ENCODE measurements at places on chromosomes 4 and X.

GRCh38 chrX:45803383-45803921, 602.8 kb upstream of the DIPK2B start:
- DNase-seq: no peak

DNA sequence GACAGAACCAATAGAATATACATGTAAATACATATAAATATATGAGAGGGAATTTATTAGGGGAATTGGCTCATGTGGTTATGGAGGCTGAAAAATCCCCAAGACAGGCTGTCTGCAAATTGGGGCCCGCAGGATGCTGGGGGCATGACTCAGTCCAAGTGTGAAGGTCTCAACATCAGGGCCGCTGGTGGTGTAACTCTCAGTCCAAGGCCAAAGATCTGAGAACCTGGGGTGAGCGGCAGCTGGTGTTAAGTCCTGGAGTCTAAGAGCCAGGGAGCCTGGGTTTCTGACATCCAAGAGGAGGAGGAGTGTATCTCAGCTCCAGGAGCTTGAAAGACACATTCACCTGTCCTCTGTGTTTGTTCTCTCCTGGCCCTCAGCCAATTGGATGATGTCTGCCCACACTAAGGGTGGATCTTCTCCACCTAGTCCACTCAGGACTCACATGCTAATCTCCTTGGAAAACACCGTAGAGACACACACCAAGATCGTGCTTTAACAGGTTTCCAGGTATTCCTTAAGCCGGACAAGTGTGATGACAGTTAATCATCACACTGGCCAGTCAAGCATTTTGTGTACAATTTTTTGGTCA, 28.9 kb downstream of the TIGD2 start:
- no peak for DNase-seq

GRCh38 chr4:7985891-7986441, 46.3 kb upstream of the AFAP1 start:
- no peak for DNase-seq

DNA sequence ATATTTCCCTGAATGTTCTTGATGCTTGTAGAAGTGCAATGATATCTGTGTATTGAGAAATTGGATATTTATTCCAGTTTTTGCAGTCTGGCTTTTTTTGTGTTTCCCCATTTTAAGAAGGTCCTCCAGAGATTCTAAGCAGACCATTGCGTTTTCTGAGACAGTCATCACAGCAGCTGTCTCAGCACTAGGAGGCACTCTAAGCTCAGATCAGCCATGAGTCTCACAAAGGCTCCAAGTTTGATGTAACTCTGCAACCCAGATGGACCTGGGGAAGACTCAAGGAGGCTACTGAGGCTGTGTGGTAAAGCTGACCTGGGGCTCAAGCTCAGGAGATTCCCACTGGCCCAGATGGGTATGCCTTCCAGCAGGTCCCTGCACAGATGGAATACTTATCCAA, 89.3 kb upstream of the CYLC1 start:
- DNase-seq: no peak

DNA sequence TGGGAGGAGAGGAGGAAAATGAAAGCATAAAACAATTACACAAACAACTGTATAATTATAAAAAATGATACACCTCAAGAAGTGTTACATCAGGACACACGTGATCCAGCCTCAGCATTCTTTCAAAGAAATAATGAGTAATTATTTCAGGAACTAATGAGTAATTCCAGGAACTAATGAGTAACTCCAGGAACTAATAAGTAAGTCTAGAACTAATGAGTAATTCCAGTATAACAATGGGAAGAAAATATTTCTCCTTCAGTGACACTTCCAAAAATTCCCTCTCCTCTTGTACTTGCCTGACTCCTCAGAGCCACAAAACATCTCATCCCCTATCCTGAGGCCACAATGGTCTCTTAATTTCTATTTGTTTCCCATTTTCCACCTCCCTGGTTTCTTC, 63.5 kb upstream of the COL25A1 start:
- DNase-seq: no peak

DNA sequence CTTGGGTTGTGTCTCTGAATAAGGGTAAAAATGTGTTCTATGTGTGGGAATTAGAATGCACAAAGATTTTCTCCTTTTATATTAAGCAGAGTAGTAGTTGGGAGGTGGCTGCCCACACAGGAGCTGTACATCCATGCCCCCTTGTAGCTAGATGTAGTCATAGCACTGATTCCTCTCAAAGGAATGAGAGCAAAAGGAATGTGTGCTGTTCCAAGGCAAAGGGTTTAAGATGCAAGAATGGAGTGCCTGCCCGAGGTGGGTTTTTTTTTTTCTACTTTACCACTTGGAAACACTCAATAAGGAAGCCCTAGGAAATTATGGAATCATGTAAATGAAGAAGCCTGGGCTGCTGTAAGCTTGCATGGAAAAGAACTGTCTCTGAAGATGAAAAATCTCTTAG, 2183.2 kb upstream of the AGA start:
- no peak for DNase-seq

- no peak for DNase-seq
Observed at GRCh38 chr4:150679765-150680343, 97.9 kb downstream of the MAB21L2 start.

GRCh38 chrX:45619290-45619689, 418.6 kb upstream of the DIPK2B start:
- DNase-seq: no peak

GRCh38 chrX:24335871-24336270, 22.0 kb upstream of the SUPT20HL2 start:
- no peak for DNase-seq

DNA sequence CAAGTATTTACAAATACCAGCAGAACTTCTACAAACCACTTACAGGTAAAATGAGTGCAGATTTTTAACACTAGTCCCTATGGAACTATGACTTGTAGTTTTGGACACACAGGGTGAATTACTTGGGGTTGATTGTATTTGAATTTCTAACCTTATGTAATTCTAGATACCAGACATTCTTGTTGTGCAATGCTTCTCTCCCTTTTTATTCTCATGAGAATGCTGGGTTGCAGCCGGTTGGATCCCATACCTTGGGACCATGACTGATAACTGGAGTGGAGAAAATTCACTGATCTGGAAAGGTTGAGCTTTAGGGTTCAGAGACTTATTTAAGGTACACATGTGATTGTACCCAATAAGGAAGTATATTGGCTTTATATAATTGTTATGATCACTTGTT, 8.8 kb downstream of the TET2 start:
- no peak for DNase-seq

DNA sequence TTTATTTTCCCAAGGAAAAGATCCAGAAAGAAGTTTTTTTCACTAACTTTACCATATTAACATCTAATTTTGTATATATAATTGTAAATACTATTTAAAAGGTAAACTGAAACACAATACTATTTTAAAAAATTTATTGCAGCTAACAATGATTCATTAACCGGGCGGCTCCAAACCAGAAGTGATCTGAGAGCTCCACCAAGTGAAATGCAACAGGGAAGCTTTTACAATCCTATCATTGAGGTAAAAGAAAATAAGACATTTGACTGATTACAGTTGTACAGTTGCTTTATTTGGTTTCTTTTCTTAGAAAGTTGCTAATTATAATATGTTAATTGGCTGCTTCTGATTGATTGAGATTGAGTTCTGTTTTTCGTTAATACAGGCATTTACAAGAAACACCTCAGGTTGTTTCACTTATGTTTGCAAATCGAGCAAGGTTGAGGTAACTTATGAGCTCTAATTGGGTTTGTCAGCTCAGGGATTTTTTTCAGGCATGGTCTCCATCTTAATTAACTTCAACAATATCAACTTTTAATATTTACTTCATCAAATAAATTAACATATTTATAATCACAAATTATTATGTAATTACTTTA, 220.2 kb upstream of the UGT8 start:
- no peak for DNase-seq

- DNase-seq: no peak
Observed at GRCh38 chr4:141102367-141102766, 30.9 kb downstream of the RNF150 start.

- no peak for DNase-seq
Observed at GRCh38 chrX:53412446-53412845, 10.0 kb downstream of the SMC1A start.

GRCh38 chrX:23785580-23785979, 2.6 kb downstream of the SAT1 start:
- no peak for DNase-seq

- DNase-seq: no peak
Observed at GRCh38 chr4:21569638-21570037, 378.9 kb downstream of the KCNIP4 start.

- no peak for DNase-seq
Observed at GRCh38 chrX:22397566-22397965, 124.9 kb downstream of the CBLL2 start.

- DNase-seq: no peak
Observed at GRCh38 chr4:26648260-26648659, 64.4 kb downstream of the TBC1D19 start.

- no peak for DNase-seq
Observed at GRCh38 chr4:153089742-153090141, 114.5 kb upstream of the TRIM2 start.

GRCh38 chr4:40722576-40723161, 27.1 kb upstream of the NSUN7 start:
- DNase-seq: no peak

GRCh38 chr4:128639541-128640270, 169.8 kb upstream of the JADE1 start:
- DNase-seq: no peak

GRCh38 chrX:1361275-1361674, 24.7 kb downstream of the IL3RA start:
- DNase-seq: no peak

DNA sequence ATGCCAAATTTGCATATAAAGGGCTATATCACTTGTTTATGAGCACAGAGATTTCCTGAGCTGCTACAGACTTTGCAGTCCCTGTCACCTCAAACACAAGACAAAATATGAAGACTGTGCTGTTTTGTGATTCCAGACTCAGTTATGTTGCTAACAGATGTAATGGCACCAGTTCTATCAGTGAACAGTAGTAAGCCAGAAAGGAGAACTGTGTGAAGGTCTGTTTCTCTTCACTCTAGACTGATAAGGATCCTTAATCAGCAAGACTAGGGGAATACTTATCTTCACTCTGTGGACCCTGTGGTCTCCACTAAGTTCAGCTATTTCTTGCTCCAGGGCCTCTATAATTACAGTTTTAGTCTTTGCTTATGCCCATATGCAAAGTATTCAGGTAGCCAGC, 82.7 kb downstream of the ANXA5 start:
- no peak for DNase-seq

DNA sequence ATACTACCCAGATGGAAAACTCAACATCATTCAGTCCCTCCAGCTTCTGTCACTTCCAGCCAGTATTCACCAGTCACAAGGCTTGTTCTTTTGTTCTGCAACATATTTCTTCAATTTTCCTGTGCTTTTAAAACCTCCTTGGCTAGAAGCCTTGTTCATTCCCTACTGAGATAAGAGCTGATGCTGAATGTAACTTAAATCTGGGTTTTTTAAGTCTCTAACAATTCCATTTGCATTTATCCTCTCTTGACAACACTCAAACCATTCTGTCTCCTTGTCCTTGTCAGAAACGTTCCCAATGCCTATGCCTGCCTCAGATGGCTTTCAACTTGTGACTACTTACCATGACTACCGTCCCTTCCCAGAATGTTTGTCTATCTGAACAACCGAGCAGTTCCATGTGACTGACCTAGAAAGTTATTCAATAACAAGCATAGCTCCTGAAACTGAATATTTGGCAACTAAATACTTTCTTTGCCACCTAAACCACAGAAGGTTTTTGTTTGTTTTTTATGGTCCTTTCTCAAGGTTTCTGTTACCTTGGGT, 682.9 kb upstream of the GALNTL6 start:
- DNase-seq: no peak

DNA sequence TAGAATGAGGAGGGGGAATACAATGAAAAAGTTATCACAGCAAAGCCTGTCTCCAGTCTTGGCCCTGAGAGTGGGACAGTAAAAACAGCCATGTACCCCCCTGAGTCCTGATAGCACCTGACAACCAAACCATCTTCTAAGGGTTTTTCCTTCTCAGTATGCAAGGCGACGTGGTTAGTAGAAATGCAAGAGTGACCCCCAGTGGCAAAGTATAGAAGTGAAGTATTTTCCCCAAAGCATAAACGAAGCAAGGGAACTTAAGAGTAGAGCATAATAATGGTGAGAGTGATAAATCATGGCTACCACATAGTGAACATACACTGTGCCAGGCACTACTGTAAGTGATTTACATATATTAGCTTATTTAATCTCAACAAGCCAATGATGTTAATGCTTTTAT, 52.8 kb downstream of the FAM47C start:
- DNase-seq: no peak

DNA sequence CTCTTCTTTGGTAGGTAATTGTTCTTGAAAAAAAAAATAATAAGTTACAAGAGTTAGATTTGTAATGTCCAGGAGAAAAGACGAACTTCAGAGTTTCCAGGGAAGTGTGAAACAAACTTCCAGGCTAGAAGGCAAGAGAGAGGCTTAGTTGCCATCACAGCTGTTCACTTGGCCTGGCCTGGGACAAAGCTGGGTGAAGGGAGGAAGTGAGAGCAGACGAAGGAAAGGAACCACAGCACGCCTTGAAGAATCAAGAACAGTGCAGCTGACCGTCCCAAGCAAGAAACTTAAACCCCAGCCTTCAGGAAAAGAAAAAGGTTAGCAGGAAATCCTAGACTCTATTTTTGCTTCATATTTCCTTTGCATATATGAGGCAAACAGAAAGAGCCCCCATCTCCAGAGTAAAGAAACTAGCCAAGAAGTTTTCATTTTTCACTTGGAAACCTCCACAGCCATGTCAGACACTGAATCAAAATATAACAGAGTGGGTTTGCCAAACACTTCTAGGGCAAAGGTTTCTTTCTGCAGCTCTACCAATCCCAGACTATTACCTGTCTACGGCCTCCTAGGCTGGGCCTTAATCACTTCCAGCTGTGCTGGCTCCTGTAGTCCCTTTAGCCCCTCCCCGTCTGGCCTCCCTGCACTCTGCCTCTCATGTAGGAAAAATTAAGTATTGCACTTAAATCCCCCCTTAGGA, 209.6 kb downstream of the SPATA18 start:
- no peak for DNase-seq

DNA sequence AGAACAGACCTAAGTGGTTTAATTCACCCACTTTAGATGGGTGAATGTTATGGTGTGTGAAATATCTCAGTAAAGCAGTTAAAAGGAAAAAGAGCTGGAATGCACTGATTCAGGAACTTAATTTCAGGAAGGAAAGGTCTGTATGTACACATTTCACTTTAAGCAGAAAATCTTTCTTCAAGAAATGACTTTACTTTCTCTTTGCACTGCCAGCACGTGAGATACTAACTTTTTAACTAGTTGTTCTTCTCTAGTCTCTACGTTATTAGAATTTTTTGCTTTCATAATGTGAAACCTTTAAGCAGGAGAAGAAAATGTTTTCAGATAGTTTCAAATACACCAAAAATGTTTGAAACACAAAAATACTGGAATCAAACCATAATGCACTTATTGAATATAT, 18.8 kb downstream of the C4orf46 start:
- no peak for DNase-seq

DNA sequence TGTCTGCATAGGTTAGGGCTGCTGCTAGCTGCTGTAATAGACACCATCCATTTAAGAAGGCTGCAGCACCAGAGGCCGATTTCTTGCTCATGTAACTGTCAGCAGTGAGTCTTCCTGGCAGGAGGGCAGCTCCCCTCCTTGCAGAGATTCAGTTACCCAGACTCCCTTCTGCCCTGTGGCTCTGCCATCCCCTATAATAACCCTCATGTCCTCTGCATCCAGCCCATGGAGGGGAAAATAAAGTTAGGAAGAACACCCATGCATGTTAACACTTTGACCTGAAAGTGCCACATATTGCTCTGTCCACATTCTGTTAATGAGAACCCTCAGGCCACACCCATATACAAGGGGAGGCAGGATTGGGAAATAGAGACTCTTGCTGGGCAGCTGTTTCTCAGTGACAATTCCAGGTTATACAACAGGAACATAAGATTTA, 5.4 kb downstream of the STBD1 start:
- DNase-seq: no peak

Measured in activated CD4-positive, CD25-positive, alpha-beta regulatory T cell treated with anti-CD3 and anti-CD28 coated beads, Interleukin-2, amount 50 U/mL, for 16 hours (primary cell).